Mesenchymal stem cell (in vitro differentiated cells and primary cell): ENCODE measurements at places on chromosomes 1 and 21.

DNA sequence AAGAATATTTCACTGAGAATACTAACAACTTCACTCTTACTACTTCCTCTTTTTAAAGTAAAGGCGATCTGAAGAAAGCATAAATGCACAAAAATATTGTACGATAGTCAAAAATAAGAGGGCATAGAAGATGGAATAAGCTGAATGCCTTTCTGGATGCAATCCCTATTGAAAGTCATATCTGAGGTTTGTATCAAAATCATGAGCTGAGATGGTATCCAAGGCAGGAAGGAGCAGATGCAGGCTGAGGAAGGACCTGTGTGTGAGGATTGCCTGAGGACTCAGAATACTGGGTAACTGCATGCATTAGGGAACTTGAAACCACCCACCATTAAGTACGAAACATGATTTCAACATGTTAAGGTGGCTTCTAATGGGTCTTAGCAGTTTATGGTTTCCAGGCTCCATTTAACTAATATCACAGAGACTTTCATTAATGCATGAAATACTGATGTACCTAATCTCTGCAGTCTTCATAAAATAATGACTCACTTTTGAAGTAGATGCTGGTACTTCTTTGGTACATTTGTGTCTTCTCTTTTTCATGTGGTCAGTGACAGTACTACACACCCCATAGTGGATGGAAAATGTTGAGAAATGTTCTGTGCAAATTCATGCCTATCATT lies 29.6 kb upstream of the RGS1 start:
- DNase-seq, result no peak

GRCh38 chr1:59138402-59138801 lies 158.5 kb upstream of the FGGY start:
- DNase-seq, result no peak

DNA sequence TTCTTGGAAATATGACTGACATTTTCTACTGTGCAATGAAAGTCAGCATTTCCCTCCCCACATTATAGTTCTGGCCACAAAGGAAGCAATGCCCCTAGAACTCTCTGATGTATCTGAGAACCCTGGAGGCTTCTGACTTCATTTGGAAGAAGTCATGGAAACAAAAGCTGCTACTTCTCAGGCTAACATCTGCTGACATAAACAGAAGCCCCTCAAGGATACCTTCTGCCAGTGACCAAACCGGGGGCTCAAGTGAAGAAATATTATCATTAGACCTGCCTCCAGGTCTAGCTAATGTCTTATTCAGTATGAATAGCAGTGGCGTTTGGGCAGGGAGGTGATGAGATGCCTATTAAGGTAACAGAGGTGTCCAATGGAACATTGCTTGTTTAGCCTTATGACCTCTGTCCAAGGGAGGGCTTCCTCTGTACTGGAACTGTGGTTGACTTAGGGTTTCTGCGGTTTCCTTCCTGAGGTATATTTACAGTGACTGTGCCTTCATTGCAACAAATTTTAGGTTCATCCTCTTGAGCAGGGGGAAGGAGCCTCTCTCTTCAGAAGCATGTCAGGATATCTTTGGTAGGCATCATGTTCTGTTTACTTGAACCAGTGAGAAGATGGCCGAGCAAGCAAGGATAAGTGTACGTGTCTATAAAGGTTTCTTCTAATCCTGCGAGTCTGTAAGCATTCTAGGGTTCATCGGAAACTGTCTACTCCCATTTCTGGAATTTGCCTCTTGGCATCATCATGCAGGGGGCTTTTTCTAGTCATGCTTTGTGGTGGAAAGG lies 161.7 kb downstream of the PBX1 start:
- DNase-seq, result peak; percentile 33

DNA sequence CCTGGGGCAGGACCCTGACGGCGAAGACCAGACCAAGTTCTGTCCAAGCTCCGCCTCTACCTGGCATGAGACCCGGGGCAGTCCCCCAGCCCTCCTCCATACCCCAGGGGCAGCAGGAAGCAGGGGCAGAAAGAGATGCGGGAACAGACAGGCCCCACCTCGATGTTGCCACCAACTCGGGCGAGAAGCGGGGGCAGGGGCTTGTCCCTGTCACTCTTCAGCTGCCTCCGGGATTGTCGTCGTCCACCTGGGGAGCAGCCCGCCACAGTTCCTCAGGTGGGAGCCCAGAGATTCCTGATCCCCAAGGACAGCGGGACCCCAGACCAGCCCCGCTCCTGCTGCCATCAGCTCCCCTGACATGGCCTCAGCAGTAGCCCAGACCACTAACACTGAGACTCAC lies 54.8 kb downstream of the CHD5 start:
- no peak for DNase-seq

DNA sequence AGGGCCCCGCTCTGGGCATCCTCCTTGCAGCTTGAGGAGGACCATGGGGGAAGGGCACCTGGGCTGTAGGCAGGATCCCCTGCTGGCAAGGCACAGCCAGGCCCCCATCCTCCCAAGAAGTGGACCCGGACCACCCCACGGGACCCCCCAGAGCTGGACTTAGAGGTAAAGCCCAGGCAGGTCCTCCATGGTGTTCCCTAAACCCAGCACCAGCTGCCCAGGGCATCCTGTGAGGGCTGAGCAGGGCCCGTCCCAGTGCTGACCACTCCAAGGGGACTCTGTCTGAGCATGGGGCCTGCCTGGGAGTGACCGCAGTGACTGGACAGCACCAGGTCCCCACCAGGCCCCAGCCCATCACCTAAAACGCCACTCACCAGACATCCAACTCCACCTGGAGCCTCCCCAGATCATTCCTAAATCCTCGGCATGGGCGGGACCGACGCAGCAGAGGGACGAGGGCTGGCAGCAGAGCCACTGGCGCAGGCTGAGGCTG lies 21.3 kb downstream of the COL6A2 start:
- no peak for DNase-seq

GRCh38 chr1:60359431-60359830 lies 285.9 kb upstream of the C1orf87 start:
- no peak for DNase-seq

DNA sequence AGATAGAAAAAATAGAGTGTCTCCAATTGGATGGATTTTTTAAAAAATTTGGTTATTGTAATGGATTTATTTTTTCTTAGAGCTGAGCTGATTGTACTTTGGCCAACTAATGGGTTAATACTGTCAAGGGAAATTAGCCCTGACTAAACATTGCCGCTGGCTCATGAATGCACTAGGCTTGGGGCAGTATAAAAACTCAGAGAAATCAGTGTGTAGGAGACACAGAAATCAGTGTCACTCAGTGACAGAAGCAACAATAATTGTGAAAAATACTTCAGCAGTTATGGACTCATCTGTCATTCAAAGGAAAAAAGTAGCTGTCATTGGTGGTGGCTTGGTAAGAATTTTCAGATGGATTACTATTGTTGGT lies at the start of gene KMO:
Gene KMO, plus strand, starts transcription at position 217 of the 370 bp plus-strand sequence. Its CDS starts 67 bp downstream, at position 284.
- DNase-seq, result peak; percentile 25
